ENCODE measurements at places on chromosomes 4 and X. TPM values are rescaled to one million over a fixed set of nuclear protein-coding genes. Genes with fewer than 3 reads are reported as not detected.
A peak's percentile ranks its signal among the peaks of the same experiment; 100 is the strongest.

DNA sequence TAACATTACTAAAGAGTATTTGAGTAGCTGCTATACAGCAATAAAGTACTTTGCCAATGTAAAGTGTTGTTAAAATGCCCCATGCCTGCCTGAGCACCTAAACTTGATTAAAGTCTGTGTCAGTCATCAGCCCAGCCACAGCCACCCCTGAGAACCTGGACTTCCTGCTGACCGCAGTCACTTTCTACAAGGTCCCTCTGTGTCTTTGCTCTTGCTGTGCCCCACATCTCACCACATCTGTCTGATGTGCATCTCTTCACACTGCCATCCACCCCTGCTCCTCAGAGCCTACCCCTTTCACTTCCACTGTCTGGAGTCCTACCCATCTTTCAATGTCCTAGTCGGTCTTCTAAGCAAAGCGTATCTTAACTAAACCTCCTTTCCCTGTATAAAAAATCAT lies 25.7 kb downstream of the ALPK1 start:
- H3K27me3 ChIP-seq = no peaks in the 10 kb centered on the region
- H3K4me3 ChIP-seq = no peak overlapping the region
- H3K4me1 ChIP-seq = peaks cover 12% of the 10 kb centered on the region
- DNase-seq = no peak
- H3K27ac ChIP-seq = no peak overlapping the region

The GLOD5 gene
- total RNA-seq = 0.95 TPM

GRCh38 chr4:79682801-79683530 lies 274.9 kb upstream of the GK2 start:
- no peaks in the 10 kb centered on the region for H3K27me3 ChIP-seq
- H3K4me3 ChIP-seq = no peak overlapping the region
- no peaks in the 10 kb centered on the region for H3K36me3 ChIP-seq
- DNase-seq = no peak
- H3K4me1 ChIP-seq = no peaks in the 10 kb centered on the region

GRCh38 chr4:169996379-169997240 lies 29.6 kb downstream of the MFAP3L start:
- H3K4me3 ChIP-seq = no peak overlapping the region
- no peaks in the 10 kb centered on the region for H3K36me3 ChIP-seq
- no peak for DNase-seq
- H3K27me3 ChIP-seq = no peaks in the 10 kb centered on the region

The MTTP gene
- 0.15 TPM for total RNA-seq

The VEGFC gene
- total RNA-seq = 16.1 TPM

DNA sequence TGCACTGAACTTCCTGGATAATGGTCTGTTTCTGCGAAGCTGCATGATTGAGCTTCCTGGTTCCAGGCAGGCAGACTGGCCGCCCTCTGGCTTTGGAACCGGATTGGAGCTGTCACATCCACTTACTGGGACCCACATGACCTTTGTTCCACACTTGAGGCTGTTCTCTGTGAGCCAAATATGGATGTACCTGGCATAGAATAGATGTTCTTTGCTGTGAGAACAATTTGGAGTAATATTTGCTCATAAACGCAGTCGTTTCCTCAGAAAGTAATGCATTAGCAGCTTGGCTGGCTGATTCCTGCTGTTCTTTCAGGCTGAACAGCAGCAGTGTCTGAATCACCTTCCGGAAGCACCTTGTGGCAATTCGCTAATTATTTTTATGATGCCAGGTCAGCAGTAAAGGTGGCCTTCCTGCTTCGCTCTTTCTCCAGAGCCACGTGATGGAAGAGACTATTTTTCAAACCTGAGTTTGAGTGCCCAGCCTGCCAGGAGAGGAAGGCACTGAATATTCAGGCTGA lies 78.1 kb upstream of the BOD1L1 start:
- H3K4me3 ChIP-seq = peak overlapping the region; percentile 6
- H3K27me3 ChIP-seq = no peaks in the 10 kb centered on the region
- no peaks in the 10 kb centered on the region for H3K4me1 ChIP-seq
- peak overlapping the region; percentile 18 for H3K27ac ChIP-seq
- H3K36me3 ChIP-seq = no peaks in the 10 kb centered on the region
- DNase-seq = peak; percentile 61

The TENM3 gene
- 1.9 TPM for total RNA-seq

DNA sequence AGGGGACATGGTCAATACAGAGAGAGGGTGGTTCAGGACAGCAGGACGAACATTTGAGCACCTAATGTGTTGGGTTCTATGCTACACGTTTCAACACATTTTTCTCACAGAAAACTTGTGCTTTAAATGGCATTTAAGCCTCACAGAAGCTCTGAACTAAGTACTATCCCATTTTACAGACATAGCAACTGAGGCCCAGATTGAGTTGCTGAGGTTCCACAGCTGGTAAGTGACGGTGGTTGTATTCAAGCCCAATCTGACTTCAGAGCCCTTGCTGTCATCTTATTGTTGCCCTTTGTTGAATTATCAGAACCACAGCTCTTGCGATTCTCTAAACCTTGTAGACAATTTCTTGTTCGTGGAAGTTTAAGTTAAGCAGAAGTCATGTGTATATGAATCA lies 116.7 kb downstream of the FNIP2 start:
- H3K27ac ChIP-seq = no peak overlapping the region
- no peaks in the 10 kb centered on the region for H3K4me1 ChIP-seq
- no peaks in the 10 kb centered on the region for H3K27me3 ChIP-seq
- no peak for DNase-seq
- H3K4me3 ChIP-seq = no peak overlapping the region

DNA sequence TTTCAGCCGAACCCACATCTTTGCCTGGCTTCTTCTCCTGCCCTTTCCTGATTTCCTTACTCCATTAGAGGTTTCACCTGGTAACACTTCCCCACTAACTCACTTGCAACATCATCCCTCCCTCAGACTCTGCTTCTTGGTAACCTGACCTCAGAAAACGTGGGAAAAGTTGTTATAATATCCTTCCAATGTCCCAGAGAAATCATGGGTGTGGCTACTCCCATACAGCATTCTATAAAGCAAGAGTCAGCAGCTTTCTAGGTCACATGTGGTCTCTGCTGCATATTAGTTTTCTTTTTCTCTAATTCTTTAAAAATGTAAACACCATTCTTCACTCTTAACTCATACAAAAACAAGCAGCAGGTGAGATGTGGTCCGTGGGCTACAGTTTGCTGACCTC lies 283.1 kb upstream of the MAOA start:
- no peaks in the 10 kb centered on the region for H3K36me3 ChIP-seq
- DNase-seq = no peak
- H3K27me3 ChIP-seq = no peaks in the 10 kb centered on the region
- no peak overlapping the region for H3K4me3 ChIP-seq

The PABPC1L2B gene
- not detected for total RNA-seq

DNA sequence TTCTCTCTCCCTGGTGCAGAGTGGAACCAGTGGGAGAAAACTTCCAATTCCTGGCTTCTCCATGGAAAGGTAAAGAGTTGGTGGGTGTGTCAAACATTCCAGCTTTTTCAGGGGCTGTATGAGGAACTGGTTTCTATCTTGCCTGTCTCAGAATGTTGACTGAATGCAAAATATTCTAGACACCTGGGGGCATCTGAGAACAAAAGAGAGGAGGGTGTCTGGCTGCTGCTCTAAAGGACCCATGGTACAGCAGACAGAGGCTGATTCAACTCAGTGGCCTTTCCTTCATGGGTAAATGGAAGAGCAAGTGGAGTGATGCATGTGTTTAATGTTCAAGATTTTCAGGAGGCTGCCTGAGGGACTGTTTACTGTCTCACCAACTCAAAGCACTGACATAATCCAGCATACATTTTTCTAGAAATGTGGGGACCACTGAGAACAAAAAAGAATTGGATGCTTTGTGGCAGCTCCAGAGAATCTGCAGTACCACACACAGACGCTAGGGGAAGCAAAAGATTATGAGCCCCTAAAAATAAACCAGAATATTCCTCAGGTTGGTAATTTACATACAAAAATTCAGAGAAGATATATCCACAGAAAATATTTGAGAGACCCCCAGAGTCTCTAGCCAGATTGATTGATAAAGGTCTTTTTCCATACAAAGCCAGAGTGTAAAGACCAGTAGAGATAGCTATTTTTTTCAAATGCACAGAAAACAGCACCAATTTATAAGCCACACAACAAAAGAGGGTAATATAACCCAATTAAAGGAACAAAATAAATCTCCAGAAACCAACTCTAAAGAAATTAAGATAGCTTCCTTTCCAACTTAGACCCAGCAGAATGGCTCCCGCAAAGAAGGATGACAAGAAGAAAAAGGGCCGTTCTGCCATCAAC lies 48.0 kb upstream of the STARD8 start:
- H3K4me3 ChIP-seq = no peak overlapping the region
- no peaks in the 10 kb centered on the region for H3K36me3 ChIP-seq

DNA sequence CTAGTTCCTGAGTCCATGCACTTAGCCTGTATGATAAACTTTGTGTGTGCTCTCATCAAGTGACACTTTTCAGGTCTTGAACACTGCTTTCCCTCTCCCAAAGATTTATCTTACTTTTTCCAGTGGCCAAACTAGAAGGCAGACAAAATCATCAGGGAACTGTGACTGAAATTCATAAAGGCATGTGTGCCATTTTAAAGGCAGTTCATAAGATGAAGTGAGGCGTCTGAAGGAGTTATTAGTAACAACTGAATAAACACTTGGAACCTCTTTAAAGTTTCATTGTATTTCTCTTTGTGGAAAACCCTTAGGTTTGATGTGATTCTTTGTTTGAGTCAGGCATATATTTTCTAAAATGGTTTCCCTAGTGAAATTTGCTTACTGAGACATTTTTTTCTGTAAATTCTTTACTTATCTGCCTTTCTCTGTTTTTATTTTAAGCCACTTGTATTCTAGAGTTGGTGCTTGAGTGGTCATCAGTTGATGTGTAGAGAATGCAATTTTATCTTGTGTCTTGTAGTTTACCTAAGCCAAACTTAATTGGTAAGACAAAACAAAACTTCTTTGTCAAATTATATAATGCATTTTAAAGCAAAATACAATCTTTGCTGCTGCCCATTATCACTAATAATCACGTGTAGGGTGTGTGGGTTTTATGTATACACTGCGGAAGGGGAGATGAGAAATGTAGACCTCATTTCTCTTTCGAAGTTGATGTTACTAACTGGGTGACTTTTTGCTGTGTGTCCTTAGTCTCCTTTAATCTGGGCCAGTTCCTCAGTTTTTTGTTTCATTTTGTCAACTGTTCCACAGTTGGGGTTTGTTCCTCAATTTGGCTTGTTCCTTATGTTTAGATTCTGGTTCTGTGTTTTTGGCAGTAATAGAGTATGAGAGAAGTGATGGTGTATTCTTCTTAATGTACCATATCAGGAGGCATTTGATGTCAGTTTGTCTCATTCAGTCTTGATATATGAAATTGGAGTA lies 56.8 kb downstream of the RBPJ start:
- H3K4me1 ChIP-seq = peaks cover 41% of the 10 kb centered on the region
- H3K36me3 ChIP-seq = no peaks in the 10 kb centered on the region
- no peak for DNase-seq
- no peak overlapping the region for H3K4me3 ChIP-seq
- H3K27me3 ChIP-seq = no peaks in the 10 kb centered on the region

The TMPRSS11D gene
- total RNA-seq = not detected
